ENCODE measurements at places on chromosomes 4 and X.

DNA sequence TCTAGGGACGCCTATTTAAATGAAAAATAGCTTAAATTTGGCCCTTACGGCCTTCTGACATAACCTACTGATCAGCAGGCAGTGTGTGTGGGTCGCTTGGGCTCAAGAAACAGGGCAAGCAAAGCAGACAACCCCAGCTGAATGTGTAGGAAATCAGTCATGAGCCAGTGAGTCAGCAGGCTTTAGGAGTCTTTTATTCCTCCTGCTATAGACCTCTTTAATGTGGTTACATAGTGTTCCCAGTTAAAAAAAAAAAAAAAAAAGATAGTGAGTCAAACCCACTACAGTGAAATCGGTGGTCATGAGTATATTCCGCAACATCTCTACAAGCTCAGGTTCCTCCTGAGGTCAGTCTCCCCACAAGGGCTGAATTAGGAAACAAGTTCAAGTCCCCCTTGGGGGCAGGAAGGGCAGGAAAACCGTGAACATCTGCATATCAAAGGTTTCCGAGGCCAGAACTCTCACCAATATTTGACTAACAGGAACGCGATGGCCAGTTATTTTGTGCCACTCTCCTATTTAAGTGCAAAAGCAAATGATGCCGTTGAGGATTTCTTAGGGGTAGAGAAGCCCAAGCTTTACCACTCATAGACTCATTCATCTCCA, 32.7 kb downstream of the ACSL1 start:
- DNase-seq: peak; percentile 86

GRCh38 chrX:15334561-15334960, 762 bp downstream of the PIGA start:
- no peak for DNase-seq

DNA sequence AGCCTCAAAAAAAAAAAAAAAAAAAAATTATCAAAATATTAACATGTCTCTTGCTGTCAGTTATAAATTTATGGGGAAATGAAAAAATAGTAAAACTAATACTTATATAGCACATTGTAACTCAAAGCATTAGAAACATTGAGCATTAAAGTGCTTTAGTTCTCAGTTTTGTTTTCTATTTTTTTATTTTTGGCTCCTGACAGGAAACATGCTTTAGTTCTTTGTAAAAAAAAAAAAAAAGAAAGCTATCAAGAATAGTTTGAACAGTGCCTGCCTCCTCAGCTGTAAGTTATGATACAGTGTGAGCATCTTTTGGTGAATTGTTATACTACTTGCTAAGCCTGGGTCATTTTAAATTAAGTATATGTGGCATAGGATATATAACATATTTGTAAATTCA, 5.1 kb upstream of the CENPC start:
- no peak for DNase-seq

GRCh38 chr4:108700081-108700757, 49.8 kb downstream of the OSTC start:
- DNase-seq: peak; percentile 9

GRCh38 chr4:74480267-74480666, 35.3 kb downstream of the AREG start:
- no peak for DNase-seq

DNA sequence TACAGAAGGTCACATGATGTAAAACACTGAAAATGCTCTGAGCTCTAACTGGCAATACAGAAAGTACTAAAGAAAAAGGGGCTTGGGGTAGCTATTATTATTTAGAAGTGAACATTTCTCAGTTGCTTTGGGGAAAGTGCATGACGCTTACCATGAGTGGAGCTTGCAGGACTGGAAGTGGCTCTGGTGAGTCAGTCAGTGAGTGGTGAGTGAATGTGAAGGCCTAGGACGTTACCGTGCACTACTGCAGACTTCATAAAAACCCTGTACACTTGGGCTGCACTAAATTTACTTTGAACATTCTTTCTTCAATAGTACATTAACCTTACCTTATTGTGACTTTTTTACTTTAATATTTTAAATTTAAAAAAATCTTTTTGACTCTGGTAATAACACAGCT, 89.3 kb upstream of the ENPP6 start:
- DNase-seq: no peak

GRCh38 chr4:40493160-40493559, 136.5 kb downstream of the RBM47 start:
- no peak for DNase-seq

DNA sequence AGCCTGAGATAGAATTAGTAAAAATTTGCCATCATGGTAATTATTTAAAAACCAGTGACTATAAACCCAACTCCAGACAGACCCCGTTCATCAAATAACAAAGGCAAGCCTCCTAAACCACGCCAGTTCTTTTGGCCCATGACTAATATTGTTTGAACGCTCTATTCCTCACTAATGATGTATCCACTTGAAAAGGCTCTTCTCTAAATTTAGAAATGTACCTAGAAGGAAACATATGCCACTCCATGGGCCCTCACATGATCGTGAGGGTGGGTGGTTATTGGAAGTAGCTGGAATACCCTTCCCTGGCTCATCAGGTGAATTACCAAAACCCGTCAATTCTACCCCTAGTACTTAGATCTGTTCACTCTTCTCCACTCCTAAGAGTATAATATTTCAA, 249.2 kb downstream of the COL25A1 start:
- DNase-seq: no peak

GRCh38 chrX:153770601-153771414, 6.8 kb downstream of the PLXNB3 start:
- no peak for DNase-seq

- DNase-seq: no peak
Observed at GRCh38 chrX:48451708-48452107, 18.4 kb downstream of the SLC38A5 start.
